ENCODE measurements at places on chromosomes 7 and 10. TPM values are rescaled to one million over a fixed set of nuclear protein-coding genes. Genes with fewer than 3 reads are reported as not detected.

KIAA1217 gene
- total RNA-seq, result 3.8 TPM

- no peak for DNase-seq
These were observed 24.9 kb downstream of the RGR start for GRCh38 chr10:84269773-84270172.

- DNase-seq, result no peak
These were observed 69.2 kb upstream of the IGFBP3 start for GRCh38 chr7:45990276-45990675.

STOX1 gene
- not detected for total RNA-seq

DNA sequence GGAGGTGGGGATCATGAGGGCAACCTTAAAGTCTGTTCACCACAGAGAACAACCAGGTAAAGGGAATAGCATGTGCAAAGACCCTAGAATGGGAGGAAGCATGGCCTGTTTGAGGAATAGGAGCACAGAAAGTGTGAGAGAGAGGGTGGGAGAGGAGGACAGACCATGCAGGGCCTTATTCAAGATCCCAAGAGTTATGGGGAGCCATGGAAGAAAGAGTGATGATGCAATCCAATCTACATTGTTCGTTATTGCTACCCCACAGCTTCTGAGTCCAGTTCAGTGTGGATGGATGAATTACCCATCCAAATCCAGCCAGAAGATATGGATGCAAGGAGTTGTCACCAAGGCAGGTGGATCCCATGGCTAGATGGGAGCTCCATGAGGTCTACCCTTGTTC is 7.8 kb upstream of the EIF4EBP2 start:
- no peak for DNase-seq

DNA sequence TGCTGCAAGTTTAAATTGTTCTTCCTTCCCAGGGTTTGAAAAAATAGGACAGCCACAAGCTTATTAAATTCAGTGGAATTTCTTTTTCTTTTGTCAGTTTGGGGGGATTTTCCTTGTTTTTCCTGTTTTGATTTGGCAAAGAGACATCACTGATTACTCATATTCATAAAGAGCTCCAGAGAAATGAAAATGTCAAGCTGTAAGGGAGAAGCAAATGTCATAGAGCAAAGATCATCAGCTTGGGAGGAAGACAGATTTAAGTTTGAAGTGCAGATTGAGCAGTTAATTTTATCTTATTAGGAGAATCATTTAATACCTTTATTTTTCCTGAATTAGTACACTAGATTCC is 255.8 kb upstream of the PHYHIPL start:
- DNase-seq, result no peak

DNA sequence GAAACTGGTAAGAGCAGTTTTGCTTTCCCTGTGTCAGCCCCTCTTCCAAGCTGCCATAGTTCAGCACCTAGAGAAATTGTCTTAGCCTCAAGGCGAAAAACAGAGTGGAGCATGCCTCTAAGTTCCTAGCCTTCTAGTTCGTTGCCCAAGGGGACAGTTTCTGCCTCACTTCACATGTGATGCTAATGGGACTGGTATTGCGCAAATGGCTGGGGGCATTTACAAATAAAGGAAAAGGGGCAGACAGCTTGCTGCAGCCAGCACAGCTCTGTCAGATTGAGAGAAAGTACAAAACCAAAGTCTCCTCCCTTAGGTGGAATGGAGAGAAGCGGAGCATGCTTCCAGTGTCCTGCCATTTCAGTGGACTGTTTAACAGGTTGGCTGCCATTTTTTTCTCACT is 567.7 kb downstream of the ETV1 start:
- no peak for DNase-seq

HKDC1 gene
- 0.27 TPM for total RNA-seq

LRMDA gene
- 15.7 TPM for total RNA-seq

DNA sequence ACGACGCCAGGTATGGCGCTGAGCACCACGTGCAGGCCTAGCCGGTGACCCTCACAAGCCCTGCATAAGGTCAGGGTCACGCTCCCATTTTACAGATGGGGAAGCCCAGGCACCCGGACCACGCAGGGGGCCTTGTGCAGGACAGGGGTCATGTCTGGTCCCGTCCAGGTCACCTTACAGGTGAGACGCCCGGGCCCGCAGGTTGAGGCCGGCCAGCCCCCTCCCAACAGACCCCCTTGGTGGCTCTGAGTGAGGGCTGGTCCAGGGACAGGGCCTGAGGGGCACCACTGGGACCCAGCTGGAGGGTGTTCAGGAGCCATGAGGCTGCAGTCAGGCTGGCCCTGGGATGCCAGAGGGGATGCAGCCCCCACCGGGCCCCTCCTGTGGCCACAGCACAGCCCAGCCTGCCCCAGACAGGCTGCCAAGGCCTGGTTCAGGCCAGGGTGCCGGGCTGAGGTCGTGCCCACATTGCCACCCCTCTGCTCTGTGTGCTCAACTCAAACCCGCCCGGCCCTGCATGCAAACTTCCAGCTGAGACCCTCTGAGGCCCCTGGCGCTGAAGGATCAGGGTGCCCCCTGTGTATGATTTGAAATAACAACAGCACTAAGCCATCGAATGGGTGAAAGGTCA is 69.0 kb downstream of the PWWP2B start:
- DNase-seq, result no peak

SVOPL gene
- total RNA-seq, result 0.28 TPM

TMEM229A gene
- total RNA-seq, result 7.1 TPM

ST8SIA6 gene
- 1.9 TPM for total RNA-seq

GRCh38 chr7:24864214-24864817 is 107.1 kb upstream of the GSDME start:
- DNase-seq, result no peak

GRCh38 chr10:102665904-102666509 is 21.7 kb downstream of the TRIM8 start:
- DNase-seq, result no peak

DNA sequence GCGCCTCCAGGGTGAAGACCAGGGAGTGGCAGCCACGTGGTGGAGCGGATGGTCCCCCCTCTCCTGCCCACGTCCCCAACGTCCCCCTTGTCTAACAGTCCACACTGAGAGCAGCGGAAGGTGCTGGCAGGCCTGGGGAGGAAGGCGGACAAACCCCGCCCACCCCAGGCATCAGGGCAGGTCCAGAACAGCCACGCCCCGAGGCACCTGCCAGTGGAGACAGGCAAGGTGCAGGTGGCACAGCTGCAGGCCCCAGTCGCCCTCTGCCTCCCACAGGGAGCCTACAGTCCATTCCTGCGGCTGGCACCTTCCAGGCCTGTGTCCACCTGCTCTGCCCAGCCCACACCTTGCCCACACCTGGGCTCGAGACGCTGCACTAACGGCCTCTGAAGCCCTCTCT is 24.9 kb downstream of the CYP2W1 start:
- DNase-seq, result no peak

- no peak for DNase-seq
These were observed 3.7 kb upstream of the RET start for GRCh38 chr10:43073191-43073590.

- peak; percentile 56 for DNase-seq
These were observed 435 bp upstream of the PWWP2B start for GRCh38 chr10:132396494-132397035.

GRCh38 chr7:42982604-42983115 is 50.5 kb downstream of the MRPL32 start:
- DNase-seq, result no peak

GRCh38 chr10:123797813-123798212 is 93.8 kb downstream of the CPXM2 start:
- DNase-seq, result no peak

Data from uterus (tissue), 4 donors.